ENCODE measurements at places on chromosomes 6 and 20. TPM values are rescaled to one million over a fixed set of nuclear protein-coding genes. Genes with fewer than 3 reads are reported as not detected.

TRIM10 gene
- not detected for total RNA-seq

TOX2 gene
- total RNA-seq, result 0.98 TPM

MOG gene
- total RNA-seq, result not detected

GRM1 gene
- total RNA-seq, result not detected

UNC93A gene
- total RNA-seq, result not detected

LY6G6C gene
- 0.22 TPM for total RNA-seq

- DNase-seq, result no peak
Observed at GRCh38 chr6:57078531-57079207, 11.3 kb upstream of the ZNF451 start.

DNA sequence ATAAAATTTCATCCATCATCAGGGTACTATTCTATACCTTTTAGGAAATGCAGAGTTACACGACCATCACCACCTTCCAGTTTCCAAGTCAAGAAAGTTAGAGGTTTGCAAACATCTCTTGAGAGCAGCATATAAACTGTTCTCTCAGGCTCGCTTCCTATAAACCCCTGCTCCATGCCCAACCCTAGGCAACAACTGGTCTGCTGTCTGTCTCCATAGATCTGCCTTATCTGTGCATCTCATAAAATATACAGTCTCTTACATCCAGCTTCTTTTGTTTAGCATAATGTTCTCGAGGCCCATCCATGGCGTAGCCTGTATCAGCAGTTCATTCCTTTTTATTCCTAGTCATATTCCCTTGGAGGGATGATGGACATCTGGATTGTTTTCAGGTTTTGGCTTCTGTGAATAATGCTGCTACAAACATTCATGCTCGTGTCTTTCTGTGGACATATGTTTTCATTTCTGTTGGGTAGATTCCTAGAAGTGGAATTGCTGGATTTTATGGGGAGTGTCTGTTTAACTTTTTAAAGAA lies 6.1 kb downstream of the PTPRT start:
- no peak for DNase-seq

GRCh38 chr20:43102394-43102793 lies 87.3 kb downstream of the PTPRT start:
- no peak for DNase-seq

GRCh38 chr6:124573953-124574352 lies 388.3 kb upstream of the RNF217 start:
- DNase-seq, result no peak

DNA sequence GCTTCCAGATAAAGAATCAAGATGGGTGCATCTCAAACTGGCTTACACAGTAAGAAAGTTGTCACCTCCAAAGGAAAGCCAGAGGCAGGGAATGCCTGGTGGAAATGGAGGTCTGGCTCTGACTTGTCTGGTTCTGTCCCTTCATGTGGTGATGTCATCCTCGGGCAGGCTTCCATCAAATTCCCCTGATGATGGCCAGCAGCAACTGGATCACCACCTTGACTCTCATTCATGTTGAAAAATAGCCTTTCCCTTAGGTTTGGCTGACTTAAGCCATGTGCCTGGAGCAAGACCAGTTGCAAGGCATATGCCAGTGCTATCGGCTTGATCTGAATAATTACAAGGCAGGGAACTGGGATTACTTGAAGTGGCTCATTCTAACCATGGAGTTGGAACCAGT lies 28.8 kb downstream of the IMPG1 start:
- no peak for DNase-seq

- no peak for DNase-seq
Observed at GRCh38 chr6:28774292-28775051, 149.3 kb downstream of the TRIM27 start.

DNA sequence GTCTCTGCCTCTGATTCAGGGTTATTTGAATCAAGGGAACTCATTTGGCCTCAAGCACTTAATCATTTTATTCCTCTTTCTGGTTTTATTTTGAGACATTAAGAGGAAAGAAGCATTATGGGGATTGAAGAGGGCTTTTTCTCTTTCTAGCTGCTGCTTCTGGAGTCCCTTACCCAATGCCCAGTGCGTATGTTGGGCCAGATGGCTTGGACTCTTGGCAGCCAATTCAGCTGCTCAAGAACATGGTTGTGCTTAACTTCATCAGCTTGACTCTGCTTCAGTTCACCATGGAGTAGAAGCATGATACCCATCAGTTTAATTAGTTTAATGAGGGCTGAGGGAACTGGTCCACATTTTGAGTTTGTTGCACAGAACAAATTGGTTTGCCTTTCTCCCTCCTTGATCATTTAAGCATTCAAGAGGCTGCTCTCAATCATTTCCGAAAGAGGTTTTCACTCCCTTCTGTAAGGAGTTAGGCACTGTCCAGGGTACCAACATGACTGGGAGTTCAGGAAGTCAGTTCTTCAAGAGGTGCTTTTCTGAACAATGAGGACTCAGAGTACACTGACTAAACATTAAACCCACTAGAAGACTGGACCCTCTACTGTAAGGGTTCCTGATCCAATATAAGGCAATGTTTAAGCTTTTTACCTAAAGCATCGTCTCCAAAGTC lies 14.6 kb downstream of the PDYN start:
- DNase-seq, result no peak

- no peak for DNase-seq
Observed at GRCh38 chr20:49854190-49854875, 41.7 kb downstream of the SLC9A8 start.

GRCh38 chr6:1634081-1634480 lies 24.4 kb downstream of the FOXC1 start:
- no peak for DNase-seq

DNA sequence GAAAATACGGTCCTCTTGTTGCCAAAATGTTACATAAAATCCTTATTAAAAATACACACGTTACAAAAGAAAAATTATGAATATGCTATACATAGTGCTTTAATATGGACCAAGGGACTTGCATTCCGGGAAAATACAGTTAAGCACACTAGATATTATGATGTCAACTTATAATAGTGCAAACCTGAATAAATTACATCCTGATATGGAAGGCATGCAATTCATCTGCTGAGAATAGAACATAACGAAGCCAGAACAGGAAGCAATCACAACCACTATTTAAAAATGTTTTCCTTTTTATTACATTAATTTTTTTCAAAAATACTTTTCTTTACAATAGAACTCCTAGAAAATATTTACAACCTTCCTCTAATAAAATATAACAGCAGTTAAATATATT lies 7.8 kb upstream of the MRPS10 start:
- DNase-seq, result no peak
